ENCODE measurements at places on chromosomes 2 and 18.

DNA sequence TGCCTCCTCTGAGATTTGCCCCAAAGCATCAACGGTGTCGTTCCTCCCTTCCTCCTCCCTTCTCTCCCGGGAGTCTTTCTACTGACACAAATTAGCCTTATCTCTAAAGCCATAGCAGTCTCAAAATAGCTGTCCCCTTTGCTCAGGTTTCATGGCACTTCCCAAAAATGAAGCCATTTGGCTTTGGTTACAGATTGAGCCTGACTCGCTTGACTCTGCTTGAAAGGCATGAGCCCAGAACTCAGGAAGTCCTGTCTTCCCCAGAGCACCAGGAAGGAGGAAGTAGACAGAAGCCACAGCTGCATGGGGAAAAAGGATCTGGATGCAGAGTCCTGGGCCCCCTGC lies 234.4 kb upstream of the RGPD4 start:
- DNase-seq = no peak

DNA sequence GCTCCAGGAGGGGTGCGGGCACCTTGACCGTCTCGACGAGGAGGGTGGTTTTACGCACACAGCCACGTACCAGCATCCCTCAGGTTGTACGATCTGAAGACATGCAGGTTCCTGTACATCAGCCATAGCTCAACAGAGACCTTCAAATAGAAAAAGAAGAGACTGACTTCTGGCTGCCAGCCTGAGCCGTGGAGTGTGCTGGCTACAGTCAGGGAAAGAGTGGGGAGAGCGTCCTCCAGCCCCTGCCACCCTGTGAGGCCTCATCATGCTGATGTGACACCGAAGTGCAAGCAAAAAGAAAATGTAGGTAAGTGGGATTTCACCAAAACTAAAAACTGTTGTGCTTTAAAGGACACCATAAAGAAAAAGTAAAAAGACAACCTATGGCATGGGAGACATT lies 47.0 kb downstream of the ADI1 start:
- DNase-seq = no peak

- DNase-seq = no peak
Observed at GRCh38 chr2:224171226-224171625, 132.1 kb upstream of the SERPINE2 start.

GRCh38 chr18:78721238-78721875 lies 258.3 kb upstream of the SALL3 start:
- no peak for DNase-seq

GRCh38 chr18:13500869-13501542 lies 225.4 kb downstream of the FAM210A start:
- DNase-seq = no peak

DNA sequence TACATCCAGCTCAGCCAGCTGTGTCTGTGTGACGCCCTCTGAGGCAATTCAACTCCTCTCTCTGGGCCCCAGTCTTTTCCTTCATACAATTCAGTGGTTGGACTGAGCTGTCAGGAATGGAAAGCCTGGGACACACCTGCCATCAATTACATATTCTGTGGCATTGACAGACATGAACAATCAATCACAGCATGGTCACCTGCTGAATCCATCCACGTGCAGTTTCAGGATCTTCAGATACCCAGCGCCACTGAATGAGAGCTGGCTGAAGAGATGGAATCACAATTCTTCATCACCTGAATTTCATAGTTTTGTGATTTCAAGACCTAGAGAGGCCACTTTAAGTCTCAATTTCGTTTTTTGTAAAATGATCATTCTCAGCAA lies 5.1 kb downstream of the ADRA2B start:
- DNase-seq = no peak

GRCh38 chr2:230658877-230659652 lies 53.6 kb upstream of the CAB39 start:
- no peak for DNase-seq

DNA sequence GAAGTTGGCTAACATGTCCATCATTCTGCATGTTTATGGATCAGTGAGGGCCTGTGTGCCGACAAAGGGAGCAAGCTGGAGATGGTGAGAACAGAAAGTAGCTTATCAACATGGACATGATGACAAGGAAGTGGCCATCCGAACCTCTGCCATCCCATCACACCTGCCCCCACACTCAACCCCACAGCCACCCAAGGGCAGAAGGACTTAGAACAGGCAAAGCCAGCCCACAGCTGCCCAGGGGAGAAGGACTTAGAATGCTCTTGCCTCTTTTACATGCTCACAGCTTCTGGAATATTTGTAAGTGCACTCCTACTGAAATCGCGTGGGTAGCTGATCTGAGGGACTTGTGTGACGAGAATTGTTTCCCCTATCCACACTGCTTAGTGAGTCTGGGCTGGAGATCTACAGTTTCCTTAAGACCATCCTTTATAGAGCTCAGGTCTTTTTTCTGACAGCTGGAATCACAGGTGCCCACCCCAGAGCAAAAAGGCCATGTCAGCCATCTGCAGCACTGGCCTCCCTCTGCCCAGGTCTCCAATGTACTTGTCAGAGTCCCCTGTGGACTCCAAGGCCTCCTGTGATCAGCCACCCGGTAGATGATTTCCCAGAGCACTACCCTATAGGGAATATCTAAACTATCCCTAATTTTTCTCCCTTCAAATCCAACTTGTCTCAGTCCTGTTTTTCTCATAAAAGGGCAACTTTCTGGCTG lies 154.1 kb downstream of the SMAD7 start:
- DNase-seq = no peak

GRCh38 chr2:103921161-103921560 lies 932.8 kb upstream of the POU3F3 start:
- DNase-seq = no peak

DNA sequence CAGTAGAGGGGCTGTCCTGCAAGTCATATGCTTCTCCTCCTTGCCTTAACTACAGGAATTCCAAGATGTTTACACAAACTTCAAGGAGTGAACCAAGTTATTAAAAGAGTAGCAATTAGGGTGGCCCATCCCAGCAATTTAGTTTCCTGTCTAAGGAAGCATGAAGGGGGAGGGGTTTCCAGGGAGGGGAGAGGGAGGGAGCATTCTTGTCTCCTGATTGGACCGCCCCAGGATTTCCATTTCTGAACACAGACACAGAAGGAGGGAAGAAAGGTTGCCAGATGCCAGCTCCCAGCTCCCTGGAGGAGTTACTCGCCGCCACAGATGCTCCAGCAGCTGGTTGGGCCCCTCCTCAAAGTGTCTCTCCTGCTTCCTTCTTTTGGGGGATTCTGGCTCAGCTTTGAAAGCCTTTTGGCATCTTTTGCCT lies 107.6 kb downstream of the TRIB2 start:
- DNase-seq = no peak

DNA sequence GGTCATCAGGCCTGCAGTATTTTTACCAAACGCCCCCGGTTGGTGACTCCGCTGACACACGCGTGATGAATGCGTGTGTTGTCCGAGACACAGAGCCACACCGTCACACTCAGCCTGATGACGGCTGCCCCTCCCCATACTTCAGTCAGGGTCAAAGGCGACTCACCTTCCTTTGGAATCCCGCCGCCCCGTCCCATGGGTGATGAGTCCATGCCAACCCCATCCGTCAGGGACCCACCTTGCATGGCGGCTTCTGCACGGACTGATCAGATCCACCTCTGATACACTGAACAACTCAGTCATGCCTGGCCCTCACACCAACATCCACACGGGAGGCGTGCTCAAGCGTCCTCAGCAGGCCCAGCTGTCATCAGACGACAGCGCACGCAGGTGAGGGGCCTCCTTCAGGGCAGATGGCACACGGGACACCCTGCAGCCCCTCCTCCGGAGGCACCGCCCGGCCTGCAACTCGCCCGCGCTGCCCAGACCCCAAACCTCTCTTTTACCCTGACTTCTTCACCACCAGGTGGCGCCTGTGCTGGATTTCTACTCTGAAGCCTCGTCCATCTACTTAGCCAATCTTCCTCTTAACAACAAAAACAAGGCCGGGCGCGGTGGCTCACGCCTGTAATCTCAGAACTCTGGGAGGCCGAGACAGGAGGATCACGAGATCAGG lies 89.2 kb downstream of the ZNF516 start:
- no peak for DNase-seq

GRCh38 chr18:75124991-75125381 lies 84.0 kb downstream of the PTGR3 start:
- DNase-seq = no peak

- no peak for DNase-seq
Observed at GRCh38 chr2:109333414-109334210, 204.6 kb downstream of the SH3RF3 start.

DNA sequence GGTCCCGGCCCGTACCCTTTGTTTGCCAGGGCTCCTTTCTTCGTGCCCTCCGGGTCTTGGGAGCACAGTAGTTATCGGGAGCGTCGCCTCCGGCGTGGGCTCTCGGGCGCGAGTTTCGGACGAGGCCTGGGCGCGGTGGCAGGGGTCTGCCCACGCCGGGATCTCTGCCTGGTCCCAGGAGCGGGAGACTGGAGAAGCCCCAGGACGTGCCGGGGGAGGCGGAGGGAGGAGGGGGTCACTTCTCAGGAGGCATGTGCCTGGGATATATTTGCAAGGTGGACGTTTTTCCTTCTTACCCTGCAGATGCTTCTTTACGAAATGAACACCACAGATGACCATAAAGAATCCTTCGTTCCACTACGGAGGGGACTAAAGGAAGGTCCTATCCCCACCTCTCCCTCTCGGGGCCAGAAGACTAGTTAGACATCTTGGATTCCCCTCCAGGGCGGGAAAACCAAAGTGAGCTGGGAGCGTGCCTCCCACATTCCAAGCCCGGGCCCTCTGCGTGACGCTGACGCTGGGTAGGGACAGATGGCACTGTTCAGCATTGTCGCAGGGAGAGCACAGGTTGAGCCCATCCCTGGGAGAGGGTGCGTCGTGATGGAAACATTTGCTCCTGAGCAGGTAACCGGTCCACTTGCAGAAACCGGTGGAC lies 483 bp upstream of the FHL2 start:
- no peak for DNase-seq

- no peak for DNase-seq
Observed at GRCh38 chr2:9135822-9136558, 70.6 kb upstream of the ASAP2 start.

DNA sequence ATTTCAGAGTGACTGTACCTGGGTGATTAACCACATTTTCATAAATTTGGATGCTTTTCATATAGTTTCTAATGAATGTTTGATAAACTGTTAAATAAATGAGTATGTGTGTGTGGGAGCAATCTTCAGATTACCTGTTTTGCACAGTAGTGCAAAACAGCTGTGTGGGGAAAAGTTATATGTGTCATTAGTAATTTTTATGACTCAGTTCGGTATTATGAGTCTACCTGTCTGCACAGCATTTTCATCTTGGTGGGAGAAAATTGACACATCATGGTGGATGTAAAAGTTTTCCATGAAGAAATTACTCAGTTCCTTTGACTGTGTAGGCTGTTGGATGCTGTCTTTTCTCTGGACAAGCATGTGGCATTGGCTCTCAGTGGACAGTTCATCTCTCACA lies 43.8 kb downstream of the LTBP1 start:
- DNase-seq = no peak

GRCh38 chr2:133526530-133527300 lies 41.5 kb downstream of the NCKAP5 start:
- DNase-seq = no peak

DNA sequence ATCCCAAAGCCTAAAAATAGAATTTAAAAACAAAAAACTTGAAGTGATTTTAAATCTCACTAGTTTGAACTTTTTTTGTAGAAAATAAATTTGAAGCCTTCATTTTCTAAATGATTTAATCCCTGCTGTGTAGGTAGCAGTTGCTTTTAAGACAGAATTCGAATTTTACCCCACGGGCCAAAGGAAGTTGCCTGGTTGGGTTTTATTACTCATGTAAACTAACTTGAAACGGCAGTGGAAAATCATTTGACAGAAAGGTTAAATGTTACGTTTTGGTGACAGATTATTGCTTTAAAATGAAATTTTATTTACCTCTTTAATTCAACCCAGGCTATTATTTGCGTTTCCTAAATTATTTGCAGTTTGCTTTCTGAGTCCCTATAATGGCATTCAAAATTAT lies 2.0 kb downstream of the MAPRE2 start:
- DNase-seq = no peak

- no peak for DNase-seq
Observed at GRCh38 chr18:25827228-25827627, 263.2 kb downstream of the SS18 start.

DNA sequence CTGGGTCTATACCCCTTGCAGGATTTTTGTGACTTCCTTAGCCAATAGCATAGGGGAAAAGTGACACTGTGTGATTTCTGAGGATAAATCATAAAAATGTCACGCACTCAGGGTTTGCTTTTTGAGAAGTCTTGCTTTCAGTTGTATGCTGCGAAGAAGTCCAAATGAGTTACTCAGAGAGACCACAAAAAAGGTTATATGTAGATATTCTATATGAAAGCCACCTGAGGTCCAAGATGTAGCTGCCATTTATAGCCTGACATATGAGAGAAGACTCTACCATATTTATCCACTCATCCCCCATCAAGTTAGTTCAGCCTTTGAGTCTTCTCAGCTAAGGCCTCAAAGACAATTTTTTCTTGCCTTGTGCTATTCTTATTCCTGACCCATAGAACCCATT lies 488.3 kb upstream of the MAP2 start:
- no peak for DNase-seq

DNA sequence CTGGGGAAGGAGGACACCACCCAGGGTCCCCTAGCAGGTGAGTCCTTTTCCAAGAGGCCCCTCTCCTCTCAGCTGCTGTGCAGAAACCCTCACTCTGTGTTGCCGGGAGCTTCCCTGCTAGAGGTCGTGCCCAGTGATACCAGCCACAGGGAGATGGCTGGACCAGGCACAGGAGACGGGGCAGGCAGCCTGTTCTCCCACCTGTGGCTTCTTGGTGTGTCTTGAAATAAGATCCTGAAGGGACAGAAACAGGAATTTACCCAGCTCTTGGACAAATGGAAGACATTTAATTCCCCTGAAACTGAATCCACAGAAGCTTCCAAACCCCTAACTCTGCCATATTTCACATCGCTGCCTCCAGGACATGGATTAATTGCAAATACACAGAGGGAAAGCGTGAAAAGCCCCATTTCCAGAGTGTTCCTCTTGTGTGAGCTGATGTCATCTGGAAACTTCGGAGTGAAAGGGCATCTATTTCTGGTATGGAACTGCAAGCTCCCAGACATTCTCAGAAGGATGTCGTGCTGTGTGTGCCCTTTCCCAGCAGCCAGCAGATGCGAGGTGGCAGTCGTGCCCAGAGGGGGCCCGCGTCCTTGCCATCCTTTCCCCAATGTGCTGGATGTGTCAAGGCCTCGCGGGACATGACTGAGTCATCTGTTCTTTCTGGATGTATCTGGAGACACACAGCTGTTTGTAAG lies 177.7 kb downstream of the SEPTIN10 start:
- DNase-seq = no peak

- DNase-seq = no peak
Observed at GRCh38 chr2:169107645-169108044, 38.3 kb downstream of the DHRS9 start.

DNA sequence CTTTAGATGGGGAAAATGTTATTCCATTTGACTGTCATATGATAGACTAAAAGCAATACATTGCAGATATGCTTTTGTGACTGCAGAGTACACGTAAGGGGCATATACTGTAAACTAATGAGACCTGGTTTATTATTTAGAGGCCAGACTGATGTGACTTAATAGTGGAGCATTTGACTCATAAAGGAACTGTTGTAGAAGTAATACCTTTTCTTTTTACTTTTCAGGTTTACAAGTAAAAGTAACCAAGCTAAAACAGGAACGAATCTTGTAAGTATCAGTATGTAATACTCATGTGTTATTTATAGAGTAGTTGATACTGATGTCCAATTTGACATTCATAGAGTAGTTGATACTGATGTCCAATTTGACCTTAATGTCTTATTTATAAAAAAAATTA lies 13.1 kb downstream of the RBBP8 start:
- no peak for DNase-seq

Measured in stimulated activated CD4-positive, alpha-beta T cell treated with anti-CD3 and anti-CD28 coated beads, Interleukin-15, amount 100 ng/mL, for 1 hour (primary cell).